ENCODE measurements at places on chromosomes 4 and X.
A peak's percentile ranks its signal among the peaks of the same experiment; 100 is the strongest.

DNA sequence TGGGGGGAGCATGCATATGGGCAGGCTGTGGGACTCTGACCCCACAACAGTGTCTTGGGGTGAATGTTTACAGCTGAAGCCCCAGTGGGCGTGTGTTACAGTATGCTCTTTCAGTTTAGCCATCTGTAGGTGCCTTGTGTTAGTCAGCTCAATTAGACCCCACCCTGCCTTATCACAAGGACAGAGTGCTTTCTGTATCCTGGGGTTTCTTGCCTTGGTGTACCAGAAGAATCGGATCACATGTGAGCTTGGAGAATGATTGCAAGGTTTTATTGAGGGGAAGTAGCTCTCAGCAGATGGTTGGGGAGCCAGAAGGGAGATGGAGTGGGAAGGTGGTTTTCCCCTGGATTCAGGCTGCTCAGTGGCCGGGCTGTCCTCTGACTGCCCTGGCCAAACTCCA, 27.3 kb downstream of the SH3BGRL start:
- no peak for DNase-seq

- peak; percentile 13 for DNase-seq
These were observed 99.0 kb downstream of the DHRSX start for GRCh38 chrX:2401590-2402360.

DNA sequence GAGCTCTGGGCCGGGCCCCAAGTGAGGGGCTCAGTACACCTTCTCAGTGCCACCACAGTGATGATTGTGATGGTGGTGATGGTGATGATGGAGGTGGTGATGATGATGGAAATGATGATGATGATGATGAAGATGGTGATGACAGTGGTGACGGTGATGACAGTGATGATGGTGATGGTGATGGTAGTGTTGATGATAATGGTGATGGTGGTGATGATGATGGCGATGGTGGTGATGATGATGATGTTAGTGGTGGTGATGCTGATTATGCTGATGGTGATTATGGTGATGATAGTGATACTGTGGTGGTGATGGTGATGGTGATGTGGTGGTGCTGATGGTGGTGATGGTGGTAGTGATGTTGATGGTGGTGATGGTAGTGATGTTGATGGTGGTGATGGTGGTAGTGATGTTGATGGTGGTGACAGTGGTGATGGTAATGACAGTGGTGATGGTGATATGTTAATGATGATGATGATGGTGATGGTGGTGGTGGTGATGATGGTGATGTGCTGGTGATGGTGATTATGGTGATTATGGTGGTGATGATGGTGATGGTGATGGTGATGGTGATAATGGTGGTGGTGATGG, 29.9 kb downstream of the HMX1 start:
- no peak for DNase-seq

GRCh38 chr4:51909236-51909703, 66.3 kb downstream of the DCUN1D4 start:
- DNase-seq: no peak

GRCh38 chr4:168612450-168613135, 115.7 kb downstream of the PALLD start:
- DNase-seq: no peak

DNA sequence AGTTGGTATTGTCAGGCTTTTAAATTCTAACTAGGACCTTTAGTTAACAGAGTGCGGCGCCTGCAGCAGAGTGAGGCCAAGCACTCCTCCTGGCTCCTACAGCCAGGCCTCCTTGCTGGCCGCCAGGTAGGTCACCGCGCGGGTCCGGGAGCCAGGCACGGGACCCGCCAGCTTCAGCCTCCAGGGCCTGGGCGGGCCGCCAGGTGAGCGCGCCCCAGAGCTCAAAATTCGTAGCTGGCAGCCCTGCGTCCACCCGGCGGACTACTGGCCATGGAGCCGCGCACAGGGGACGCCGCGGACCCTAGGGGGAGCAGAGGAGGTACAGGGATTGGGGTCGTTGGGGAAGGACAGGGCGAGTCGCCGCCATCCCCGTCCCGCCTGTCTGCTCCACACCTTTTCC, at the start of gene MAGIX:
Gene MAGIX, plus strand, starts transcription at position 139 of the 400 bp plus-strand sequence. Its CDS starts 132 bp downstream, at position 271.
- DNase-seq: no peak

DNA sequence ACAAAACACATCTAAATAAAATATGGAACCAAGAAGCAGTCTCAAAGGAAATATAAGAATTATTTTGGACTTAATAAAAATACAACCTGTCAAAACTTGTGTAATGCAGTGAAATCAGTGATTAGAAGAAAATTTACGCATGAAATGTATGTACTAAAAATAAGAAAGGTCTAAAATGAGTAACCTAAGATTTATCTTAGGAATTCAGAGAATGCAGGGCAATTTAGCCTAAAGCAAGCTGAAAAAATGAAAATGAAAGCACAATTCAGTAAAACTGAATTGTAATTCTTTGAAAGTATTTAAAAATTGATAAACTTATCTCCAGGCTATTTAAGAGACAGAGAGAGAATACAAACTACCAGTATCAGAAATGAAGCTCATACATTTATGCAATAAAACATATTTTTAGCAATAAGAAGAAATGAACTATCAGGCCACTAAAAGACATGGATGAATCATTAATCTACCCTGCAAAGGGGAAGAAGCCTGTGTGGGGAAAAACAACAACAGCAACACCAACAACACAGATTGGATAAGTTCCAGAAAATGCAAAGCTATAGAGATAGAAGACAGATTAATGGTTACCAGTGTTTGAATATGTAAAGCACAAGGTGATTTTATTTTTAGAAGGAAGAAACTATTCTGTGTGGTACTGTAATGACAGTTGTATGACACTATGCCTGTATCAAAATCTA, 442.0 kb upstream of the ADGRL3 start:
- DNase-seq: no peak

GRCh38 chr4:6524436-6524835, 50.6 kb upstream of the MAN2B2 start:
- DNase-seq: no peak

DNA sequence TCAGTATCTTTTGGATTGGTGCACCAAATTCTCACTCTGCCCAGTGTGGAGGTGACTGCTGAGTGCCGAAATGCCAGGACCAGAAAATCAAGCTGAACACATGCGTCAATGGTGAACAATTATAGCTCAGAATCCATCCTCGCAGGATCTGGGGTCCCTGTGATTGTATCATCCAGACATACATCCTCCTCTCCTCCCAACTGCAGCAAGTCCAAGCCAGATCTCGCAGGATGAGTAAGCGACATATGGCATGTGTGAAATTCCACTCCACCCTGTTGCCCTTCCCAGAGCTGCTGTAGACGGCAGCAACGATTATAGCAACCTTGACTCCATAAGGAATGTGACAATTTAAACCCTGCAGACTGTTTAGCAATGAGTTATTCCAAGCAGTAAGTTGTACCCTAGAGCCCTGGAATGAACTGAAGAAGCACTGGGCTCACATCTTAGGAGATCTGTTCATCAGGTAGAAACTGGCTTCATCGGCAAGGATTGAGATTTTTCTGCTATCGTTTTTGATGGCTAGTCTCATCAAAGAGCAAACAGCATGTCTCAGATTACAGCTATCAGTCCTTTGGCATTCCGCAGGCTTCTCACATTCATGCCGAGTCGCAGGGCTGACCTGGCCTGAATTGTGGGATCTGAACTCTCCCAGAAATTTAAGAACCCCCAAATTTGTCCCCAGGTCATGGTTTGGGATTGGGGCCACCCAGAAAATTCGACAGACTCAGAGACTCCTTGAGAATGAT, 35.5 kb upstream of the SORBS2 start:
- DNase-seq: no peak

GRCh38 chr4:100317032-100317864, 127.0 kb upstream of the DDIT4L start:
- DNase-seq: no peak

DNA sequence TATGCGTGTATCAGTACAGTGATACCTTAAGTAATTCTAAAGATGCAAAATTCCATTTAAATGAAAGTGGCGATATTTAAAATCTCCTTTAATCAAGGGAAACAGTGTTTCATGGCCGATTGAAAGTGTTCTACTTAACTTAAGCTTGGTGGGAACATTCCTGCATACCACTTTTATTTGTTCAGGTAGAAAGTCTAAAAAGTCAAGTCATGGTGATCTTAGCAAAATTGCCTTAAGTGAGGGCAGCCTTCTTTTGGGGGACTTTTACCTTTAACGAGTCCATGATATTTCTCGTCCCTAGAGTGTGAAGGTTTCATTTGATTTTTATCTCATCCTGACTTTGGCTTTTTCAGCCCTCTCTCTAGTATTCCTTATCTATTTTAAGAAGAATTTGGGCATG, 149.2 kb downstream of the KDM6A start:
- DNase-seq: no peak

DNA sequence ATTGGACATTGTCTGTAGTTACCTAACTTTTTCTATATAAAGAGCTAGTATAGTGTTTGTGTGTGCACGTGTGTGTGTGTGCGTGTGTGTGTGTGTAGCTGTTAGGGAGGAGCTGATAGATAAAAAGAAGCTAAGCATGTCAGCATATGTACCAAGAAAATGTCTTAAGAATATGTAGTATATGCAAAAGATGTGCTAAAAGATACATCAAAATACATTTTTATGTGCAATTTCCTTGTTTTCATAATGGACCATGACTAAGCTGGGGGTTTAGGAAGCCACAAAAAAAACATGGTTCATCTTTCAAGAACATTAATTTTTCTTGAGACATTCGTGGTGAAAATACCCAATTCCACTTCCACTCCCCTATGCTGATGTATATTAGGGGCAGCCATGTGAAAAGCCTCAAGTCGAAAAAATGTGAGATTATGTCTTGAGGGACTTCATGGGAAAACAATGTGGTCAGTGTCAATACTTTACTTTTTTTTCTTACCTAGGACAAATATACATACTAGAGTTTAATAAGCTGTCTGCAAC, 1599.7 kb downstream of the ARAP2 start:
- no peak for DNase-seq

- no peak for DNase-seq
These were observed 249.3 kb downstream of the ANKRD50 start for GRCh38 chr4:124462954-124463828.

DNA sequence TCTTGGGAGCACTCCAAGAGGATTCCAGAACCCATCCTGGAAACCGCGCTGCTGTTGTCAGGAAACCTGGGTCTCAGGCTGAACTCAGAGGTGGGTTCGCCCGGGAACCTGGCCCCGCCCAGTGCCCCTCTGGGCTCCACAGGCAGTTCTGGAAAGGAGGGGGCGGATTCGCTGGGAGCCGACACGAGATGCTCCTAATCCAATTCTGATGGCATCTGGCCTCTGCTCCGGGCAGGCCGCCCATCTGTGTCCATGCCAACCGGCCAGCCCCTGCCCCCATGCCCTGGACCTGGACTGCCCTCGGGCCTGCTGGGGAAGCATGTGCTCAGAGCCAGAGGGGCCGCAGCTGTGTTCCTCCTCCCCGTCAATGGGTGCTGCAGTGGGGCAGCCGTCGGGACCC, 21.0 kb downstream of the ATP2B3 start:
- DNase-seq: no peak

GRCh38 chrX:40467454-40467853, 113.3 kb upstream of the ATP6AP2 start:
- DNase-seq: no peak

GRCh38 chrX:17242470-17242869, 132.5 kb upstream of the NHS start:
- DNase-seq: peak; percentile 66

DNA sequence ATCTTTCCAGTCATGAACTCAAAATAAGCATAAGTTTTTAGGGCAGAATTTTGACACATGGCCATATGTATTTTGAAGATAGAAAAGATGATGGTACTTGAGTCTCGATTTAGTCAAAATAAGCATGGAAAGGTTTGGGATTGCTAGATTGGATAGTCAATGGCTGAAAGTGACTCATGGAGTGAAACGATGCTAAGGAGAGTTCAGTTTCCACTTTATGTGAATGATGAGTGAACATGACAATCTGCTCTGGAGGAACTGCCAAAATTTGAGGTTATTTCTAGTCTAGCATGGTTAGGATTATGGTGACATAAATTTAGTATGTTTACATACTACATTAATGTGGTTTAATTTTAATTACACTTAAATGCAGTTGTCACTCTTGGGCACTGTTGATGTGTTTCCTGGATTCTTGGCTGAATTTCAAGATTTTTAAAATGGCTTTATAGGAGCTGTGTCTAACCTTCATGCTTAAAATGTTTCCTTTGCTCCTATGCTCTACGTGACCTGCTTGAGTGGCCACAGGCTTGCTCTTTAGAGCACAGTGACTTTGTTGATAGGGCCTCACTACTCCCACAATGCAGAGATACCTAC, 17.1 kb downstream of the DDX3X start:
- no peak for DNase-seq

GRCh38 chrX:14496674-14497073, 32.7 kb upstream of the GLRA2 start:
- no peak for DNase-seq

DNA sequence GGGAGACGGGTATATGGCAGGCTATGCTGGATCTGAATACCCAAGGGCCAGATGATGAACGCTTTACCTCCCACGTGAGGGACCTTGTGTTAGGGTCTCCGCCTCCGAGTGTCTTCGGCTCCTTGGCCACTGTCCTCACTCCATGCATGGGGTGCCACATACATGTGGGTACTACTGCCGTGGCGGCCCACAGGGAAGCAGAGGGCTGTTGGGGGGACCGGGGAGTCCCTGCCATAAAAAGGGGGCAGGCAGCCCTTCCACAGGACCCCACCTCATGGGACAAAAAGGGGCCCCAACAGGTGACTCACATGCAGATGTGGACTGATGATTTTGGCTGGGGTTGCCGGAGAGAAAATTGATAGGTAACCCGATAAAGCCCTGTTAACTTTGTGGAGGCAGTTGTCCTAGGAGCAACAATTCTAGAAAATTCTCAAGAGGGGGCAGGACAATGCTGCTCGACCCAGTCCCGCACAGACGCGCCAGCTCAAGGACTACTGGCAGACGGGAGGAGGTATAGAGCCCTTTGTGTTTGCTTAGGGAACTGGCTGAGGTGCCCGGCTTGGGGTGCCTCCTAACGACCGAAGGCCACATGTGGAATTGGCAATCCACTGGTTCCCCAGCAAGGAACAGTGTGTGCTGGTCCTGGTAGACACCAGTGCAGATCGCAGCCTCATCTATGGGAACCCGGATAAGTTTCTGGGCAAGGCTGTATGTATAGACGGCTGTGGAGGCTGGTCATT, 695.7 kb upstream of the AGA start:
- DNase-seq: no peak

GRCh38 chr4:62544428-62544827, 1344.3 kb downstream of the ADGRL3 start:
- no peak for DNase-seq

GRCh38 chr4:55554453-55555030, 7.8 kb upstream of the CLOCK start:
- no peak for DNase-seq

DNA sequence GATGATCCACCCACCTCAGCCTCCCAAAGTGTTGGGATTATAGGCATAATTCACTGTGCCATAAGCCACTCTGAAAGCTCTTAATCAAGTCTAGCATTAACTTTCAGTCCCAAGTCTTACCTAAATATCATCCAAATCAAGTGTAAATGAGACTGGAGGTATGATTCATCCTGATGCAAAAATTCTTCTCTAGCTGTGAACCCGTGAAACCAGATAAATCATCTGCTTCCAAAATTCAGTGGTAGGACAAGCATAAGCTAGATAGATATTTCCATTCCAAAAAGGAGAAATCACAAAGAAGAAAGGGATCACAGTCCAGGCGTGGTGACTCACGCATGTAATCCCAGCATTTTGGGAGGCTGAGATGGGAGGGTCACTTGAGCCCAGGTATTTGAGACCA, 8.8 kb upstream of the TBC1D25 start:
- DNase-seq: no peak
